ENCODE measurements at places on chromosomes 6 and 20. TPM values are rescaled to one million over a fixed set of nuclear protein-coding genes. Genes with fewer than 3 reads are reported as not detected.

The RNF217 gene
- 4.9 TPM for total RNA-seq

The SRSF12 gene
- 0.84 TPM for total RNA-seq

The CASS4 gene
- 0.06 TPM for total RNA-seq

The VSTM2L gene
- total RNA-seq = 7.1 TPM

The ABHD16B gene
- not detected for total RNA-seq
